Activated CD8-positive, alpha-beta memory T cell treated with anti-CD3 and anti-CD28 coated beads for 48 hours (primary cell): ENCODE measurements at places on chromosomes 6 and 20.

GRCh38 chr20:45034436-45034835, 66.5 kb downstream of the KCNS1 start:
- DNase-seq: no peak

GRCh38 chr6:123681957-123682462, 45.3 kb upstream of the TRDN start:
- no peak for DNase-seq

DNA sequence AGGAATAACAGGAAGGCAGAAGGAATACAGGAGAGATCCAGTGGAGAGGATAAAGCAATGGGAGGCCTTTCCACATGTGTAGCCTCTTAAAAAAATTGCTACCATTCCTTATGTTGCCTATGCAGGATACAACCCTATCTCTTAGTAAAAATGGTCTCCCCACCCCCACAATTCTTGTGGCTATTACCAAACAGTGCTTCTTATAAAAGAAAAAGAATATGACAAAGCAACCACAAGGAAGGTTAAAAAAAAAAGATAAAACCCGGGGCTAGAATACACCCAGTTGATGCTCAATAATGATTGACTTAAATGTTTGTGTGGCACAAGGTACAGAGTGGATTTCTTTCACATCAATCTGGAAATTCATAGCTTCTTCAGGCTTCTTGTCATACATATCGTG, 250.9 kb downstream of the HIVEP2 start:
- DNase-seq: no peak

DNA sequence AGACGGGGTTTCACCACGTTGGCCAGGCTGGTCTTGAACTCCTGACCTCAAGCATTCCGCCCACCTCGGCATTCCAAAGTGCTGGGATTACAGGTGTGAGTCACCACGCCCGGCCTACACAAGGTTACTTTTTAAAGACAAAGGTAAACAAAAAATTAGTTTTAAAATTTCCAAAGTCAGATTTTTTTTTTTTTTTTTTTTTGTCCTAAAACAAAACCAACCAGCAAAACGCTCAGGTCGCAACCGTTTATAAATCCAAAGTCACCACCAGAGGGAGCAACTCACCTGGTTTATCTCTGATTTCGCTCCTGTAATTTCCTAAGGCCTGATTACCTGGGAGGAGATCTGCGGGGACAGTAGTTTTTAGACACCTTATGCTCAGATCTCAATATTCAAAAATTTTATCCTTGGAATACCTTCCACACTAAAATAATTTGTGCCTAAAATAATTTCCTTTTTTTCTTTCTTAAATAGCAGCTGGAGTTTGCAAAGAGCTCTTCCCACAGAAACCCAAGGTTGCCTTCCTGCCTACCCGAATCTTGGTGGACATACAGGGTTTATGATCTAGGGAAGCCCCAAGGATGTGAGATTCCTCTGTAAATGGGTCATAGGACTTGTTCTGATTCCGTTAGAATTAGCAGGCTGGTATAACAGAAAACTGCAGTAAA, 19.8 kb upstream of the TREM1 start:
- no peak for DNase-seq
